RPMI7951 (cell line): ENCODE measurements at places on chromosomes 13 and 19. TPM values are rescaled to one million over a fixed set of nuclear protein-coding genes. Genes with fewer than 3 reads are reported as not detected.

The LGALS14 gene
- total RNA-seq: not detected in 2 replicates

DNA sequence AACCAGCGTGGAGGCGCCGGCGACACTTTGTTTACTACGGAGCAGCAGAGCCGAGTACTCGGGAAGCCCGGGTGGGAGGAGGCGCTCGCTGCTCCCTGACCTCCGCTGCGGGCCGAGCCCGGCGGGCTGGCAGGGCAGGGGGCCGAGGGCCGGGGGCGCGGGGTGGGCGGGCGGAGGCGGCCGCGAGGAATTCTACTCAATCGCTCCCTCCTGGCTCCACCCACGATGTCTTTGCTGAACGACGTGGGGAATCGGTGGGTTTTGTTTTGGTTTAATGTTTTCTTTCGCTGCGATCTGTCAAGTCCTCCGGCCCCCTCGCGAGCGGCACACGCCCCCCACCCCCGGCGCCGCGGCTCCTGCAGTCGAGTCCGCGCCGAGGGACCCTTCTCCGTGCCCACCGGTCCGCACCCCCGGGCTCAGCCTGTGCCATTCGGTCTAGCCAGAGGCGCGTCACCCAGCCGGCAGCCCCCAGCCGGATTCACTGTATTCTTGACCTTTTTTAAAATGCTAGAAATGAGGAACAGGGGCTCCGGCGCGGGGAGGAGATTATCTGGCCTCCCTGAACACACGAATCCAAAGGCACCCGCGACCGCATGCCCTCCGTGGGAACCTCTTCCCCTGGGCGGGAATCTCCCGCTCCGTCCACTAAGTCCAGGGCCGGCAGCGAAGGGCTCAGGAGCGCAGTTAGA, 636 bp upstream of the FOXO1 start:
- no peak for DNase-seq

The PROSER3 gene
- total RNA-seq: 8.4 and 10.7 TPM in 2 replicates

DNA sequence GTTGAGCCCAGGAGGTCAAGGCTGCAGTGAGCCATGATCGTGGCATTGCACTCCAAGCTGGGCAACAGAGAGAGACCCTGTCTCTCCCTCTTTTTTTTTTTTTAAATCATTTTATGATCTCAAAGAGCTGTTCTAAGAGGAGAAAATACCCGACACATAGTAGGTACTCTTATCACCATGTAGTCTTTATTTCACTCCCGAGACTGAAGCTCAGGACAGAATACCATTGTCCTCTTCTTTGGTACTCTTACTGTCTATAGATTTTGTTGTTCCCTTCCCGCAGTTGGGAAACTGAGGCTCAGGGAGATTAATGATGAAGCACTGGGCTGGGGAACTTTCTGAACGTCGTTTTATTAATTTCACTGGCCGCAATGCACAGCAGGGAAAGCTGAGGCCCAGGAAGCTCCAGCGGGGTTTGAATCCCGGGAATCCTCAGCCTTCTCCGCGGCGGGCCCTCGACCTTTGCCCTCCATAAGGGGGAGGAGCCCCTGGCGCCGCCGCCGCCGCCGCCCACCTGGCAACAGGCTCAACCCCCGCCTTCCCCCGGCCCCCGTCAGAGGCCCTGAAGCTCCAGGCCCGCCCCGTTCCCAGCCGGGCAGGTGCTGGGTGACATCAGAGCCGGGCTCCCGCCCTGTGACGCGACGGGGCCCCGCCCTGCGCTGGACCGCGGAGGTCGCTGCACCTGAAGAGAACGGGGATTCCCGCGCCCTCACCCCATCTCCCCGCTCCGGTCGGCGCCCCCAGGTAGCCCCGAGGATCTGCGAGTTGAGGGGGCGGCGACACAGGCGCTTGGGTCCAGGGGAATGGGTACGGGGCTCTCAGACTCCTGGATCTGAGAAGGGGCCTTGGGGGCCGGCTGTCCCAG, 1.6 kb downstream of the MYH14 start:
- no peak for DNase-seq

GRCh38 chr19:46863818-46864629, 3.2 kb downstream of the ARHGAP35 start:
- peak; percentile 93 for DNase-seq

The KCNJ14 gene
- 0.48 and 1.1 TPM in 2 replicates for total RNA-seq

DNA sequence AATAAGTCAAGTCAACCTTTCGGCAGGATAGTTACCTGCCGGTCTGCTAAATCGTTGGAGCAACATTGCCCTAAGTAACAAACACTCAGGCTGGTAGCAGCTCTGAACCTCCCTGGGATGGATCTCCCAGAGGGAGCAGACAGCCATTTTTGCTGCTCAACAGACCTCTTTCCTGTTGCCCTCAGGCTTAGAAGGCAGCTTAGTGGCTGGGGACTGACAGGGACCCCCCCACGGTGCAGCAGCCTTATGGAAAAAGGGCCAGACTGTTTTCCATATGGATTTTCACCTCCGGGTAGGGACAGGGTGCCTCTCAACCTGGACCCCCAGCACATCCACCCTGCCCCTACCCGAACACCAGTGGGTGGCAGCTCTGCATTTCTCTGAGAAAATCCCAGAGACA, 49.7 kb downstream of the UBL3 start:
- DNase-seq: peak; percentile 2

The SIGLEC12 gene
- not detected in 2 replicates for total RNA-seq

GRCh38 chr19:34118879-34119748, 53.2 kb upstream of the LSM14A start:
- DNase-seq: no peak

The ARHGEF18 gene
- 19.3 and 26.3 TPM in 2 replicates for total RNA-seq

The TTC9B gene
- not detected in 2 replicates for total RNA-seq

DNA sequence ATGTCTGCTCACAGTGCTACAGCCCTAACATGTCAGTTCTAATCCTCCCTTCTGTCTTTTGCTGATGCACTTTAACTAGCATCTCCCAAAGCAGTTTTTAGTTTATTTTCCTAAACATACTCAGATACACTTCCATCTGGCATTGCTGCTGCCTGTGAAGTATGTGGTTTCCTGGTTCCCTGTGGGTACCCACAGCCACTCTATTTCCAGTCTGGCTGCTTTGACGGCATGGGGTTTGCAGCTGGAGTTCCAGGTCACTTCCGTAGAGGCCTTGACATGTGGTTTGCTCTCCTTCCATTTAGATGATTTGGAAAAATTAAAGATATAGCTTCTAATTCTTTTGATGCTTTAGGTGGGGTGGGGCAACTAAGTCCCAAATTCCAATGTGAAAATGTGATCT, 375.5 kb downstream of the PCDH20 start:
- no peak for DNase-seq

- DNase-seq: no peak
These were observed 125.7 kb downstream of the MYO16 start for GRCh38 chr13:108755083-108755482.

DNA sequence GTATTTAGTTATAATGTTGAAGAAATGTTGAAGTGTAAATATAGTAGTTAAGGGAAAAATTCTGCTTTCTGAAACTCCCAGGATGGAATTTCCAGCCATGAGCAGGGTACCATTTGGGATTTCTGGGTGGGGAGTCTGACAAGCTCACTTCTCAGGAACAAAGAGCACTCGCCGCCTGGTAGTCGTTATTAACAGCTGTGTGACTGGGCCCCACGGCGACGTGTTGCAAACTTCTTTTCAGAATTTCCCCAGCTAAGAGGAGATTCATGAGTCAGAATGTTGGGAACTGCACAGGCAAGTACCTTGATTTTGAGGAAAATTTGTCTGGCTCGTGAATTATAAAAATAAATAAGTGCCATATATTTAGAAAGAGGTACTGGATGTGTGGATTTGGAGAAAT, 103.7 kb downstream of the LACC1 start:
- peak; percentile 24 for DNase-seq

GRCh38 chr19:18719541-18719940, 36.1 kb downstream of the CRTC1 start:
- no peak for DNase-seq
